Stimulated activated CD4-positive, alpha-beta T cell treated with anti-CD3 and anti-CD28 coated beads, Interleukin-1b, Interleukin-23, amount 100 ng/mL, for 1 hour (primary cell): ENCODE measurements at places on chromosomes 16 and 17.

- DNase-seq: no peak
Measured at GRCh38 chr17:17515934-17516930, 20.0 kb upstream of the RASD1 start.

- no peak for DNase-seq
Measured at GRCh38 chr17:75173526-75173925, 9.2 kb downstream of the SUMO2 start.

GRCh38 chr17:75557852-75558665, 29.5 kb upstream of the MYO15B start:
- no peak for DNase-seq

DNA sequence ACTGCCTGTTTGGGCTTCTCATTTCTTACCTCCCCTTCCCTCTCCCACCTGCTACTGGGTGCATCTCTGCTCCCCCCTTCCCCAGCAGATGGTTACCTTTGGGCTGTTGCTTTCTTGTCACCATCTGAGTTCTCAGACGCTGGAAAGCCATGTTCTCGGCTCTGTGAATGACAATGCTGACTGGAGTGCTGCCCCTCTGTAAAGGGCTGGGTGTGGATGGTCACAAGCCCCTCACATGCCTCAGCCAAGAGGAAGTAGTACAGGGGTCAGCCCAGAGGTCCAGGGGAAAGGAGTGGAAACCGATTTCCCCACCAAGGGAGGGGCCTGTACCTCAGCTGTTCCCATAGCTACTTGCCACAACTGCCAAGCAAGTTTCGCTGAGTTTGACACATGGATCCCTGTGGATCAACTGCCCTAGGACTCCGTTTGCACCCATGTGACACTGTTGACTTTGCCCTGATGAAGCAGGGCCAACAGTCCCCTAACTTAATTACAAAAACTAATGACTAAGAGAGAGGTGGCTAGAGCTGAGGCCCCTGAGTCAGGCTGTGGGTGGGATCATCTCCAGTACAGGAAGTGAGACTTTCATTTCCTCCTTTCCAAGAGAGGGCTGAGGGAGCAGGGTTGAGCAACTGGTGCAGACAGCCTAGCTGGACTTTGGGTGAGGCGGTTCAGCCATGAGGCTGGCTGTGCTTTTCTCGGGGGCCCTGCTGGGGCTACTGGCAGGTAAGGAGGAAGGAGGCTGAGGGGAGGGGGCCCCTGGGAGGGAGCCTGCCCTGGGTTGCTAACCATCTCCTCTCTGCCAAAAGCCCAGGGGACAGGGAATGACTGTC, at the start of gene CD68:
Gene CD68, plus strand, starts transcription at position 638 of the 833 bp plus-strand sequence. Its CDS starts 40 bp downstream, at position 678.
- DNase-seq: no peak

GRCh38 chr17:80877729-80878303, 113.8 kb upstream of the CHMP6 start:
- DNase-seq: no peak

DNA sequence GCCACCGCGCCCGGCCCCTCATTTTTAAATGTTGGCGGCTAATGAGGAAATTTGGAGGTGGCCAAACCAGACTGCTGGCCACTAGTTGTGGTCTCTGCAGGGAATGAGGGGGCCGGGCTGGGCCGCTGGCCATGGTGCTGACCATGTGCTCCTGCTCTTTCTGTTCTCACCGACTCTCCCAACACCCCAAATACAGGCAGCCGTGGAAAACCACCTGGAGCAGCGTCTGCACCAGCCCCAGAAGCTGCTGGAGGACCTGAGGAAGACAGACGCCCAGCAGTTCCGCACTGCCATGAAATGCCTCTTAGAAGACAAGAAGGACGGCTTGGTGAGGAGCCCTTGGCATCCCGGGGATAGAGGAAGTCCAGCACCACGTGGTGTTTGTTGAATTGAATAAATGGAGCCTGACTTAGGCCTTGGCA, 21.3 kb downstream of the OTOA start:
- no peak for DNase-seq

DNA sequence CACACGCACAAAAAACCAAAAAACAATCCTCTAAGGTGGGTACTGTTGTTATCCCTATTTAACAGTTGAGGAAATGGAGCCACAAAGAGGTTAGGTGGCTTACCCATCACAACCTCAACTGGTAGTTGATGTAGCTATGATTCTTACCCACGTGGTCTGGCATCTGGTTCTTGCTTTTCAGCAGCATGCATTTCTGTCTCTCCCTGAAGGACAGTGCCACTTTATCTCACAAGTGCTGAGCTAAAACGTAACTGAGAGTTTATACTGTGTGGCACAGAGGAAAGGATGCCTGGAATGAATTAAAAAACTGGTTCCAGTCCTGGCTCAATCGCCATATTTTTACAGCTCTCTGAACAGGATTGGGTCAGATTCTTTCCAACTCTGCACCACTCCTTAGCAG, 1.9 kb upstream of the CORO6 start:
- no peak for DNase-seq

DNA sequence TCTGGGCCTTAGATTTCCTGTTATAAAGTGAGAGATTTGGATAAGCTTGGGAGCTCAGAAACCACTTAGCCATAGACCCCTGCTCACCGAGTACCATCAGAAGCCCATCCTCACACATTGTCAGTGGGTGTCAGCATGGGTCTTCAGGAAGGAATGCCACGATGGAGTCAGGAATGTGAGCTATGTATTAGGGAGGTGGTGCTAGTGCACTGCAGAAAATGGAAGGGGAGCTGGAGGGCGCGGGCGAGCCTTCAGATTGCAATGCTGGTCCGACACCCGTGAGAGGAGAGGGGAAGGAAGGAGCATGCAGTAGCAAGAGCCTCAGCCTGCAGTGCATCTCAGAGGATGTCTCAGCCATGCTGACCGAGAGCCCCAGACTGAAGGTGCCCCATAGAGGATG, 294.5 kb downstream of the FOXL1 start:
- DNase-seq: no peak

DNA sequence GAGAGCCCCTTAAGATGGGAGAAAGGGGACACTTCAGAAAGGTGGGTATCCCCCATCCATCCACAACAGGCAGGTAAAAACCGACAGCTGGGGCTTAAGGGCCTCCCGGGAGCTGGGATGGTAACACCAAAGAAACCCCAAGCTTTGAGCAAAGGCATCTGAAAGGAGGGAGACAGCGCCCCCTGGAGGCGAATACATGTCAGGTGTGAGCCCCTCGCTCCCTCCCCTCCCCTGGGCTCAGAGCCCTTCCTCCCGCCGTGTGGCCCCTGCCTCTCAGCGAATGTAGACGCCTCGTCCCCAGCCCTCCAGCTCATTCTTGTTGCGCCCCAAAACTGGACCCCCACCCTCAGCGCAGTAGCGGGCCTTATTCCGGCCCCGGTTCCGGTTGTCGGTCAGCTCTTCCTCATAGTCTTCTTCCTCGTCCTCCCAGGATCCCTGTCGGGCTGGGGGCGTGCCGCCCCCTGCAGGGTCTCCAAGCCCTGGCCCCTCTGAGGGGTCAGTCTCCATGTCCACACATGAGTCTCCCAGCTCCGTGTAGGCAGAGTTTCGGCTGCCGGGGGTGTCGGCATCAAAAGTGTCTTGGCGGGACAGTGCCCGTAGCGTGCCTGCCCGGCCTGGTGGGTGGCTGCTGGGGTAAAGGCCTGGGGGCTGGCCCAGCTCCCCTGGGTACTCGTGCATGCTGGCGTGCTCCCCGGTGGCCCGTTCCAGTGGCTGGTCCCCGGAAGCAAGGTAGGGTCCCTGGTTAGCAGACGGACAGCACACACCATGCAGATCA, 9.1 kb upstream of the ARL5C start:
- DNase-seq: peak; percentile 55

DNA sequence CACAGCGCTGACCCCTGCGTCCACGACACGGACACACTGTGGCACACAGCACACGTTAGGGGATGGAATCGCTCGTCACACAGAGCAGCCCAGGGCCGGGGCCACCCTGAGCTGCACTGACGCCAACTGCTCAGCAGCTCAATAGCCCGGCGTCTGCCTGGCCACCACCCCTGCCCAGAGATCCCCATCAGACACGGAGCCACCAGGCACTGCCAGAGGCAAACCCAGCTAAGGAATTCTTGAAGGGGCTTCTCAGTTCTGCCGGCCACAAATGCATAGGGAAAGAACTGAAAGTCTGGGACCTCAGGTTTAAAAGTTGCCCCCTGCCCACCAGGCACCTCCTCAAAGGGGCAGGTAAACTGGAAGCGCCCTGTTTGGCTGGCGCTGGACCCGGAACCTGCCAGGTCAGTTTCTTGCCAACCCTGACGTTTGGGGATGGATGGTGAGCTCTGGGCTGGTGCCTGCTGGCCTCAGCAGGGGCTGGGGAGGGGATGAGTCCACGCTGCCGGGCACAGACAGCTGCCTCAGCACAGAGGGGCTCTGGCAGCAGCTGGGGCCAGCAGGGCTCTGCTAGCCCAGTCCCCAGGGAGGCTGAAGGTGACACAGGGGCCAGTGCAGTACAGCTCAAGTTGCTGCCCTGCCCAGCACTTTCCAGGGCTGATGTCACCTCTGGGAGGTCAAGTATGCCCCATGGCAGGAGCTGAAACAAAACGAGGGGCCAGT, 33.2 kb downstream of the TIMM22 start:
- DNase-seq: no peak

GRCh38 chr17:45581860-45582259, 91.3 kb upstream of the PLEKHM1 start:
- DNase-seq: no peak

GRCh38 chr16:85557971-85558657, 55.0 kb upstream of the GSE1 start:
- DNase-seq: no peak

- no peak for DNase-seq
Measured at GRCh38 chr17:81414756-81415516, 19.7 kb downstream of the BAHCC1 start.

DNA sequence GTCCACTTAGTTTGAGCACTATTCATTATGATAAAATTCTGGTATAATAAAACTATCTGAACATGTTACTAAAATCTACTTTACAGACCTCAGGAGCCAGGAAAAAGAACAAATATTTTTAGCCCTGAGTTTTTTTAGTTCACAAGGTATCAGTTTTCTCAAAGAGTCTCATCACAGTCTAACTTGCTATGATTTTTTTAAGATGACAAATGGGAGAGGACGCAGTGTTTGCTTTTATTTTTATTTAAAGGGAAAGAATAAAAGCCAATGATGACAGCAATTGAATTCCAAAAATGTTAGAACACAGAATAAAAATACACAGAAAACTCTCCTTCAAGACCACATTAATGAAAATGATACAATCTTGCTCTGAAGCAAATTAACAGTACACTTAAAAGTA, 7.4 kb downstream of the MED13 start:
- no peak for DNase-seq

DNA sequence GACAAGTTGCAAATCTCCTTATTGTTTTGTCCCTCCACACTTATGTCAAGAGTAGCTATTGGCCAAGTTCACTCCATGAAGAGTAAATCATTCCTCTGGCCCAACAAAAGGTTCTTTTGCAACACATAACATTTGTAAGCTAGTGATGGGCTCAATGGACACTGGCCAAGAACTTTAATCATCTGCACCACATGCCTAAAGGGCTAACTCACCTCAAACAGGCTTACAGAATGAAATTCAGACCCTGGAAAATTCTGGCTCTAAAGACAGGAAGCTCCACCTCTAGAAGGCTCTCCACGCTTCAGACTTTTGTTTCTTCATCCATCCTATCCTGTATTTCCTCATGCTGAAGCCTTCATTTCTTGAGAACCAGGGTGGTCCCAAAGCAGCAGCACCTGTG, 10.9 kb upstream of the ANKFN1 start:
- DNase-seq: no peak

- DNase-seq: no peak
Measured at GRCh38 chr16:49556249-49556605, 182.6 kb downstream of the C16orf78 start.

DNA sequence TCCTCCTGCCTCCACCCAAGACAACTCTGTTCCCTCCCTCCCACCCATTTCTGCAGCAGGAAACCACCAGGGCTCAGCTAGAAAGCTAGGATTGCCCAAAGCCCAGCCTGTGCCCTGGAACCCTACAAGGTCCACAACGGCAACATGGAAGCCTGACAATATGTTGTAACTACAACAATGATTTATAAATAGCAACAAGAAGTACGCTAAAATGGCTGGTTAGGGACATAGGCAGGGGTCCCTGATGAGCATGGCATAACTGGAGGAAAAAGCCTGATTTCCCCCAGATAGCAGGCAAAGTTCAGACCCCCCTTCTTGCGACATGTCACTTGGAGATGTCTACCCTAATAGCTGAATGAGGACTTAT, 6.6 kb downstream of the ST3GAL2 start:
- DNase-seq: no peak

- DNase-seq: no peak
Measured at GRCh38 chr16:86901483-86901882, 323.1 kb downstream of the FOXL1 start.

GRCh38 chr16:75294773-75295459, 43.5 kb upstream of the BCAR1 start:
- DNase-seq: no peak

DNA sequence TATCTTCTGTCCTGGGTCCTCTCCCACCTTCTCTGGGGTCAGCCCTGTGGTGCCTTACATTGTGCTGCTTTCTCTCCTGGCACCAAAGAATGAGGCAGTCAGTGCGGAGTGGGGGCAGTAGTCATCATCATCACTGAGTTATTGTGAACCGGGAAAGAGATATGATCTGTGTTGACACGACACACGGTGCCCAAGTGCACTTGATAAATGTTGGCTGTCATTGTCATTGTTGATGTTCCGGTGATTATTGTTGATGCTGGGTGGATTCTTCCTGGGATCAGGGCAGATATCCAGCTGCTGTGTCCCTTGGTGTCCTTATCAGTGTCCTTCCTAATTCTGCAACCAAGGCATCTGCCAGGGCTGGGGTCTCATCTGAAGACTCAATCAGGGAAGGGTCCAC, 121.7 kb downstream of the ABCC6 start:
- no peak for DNase-seq

DNA sequence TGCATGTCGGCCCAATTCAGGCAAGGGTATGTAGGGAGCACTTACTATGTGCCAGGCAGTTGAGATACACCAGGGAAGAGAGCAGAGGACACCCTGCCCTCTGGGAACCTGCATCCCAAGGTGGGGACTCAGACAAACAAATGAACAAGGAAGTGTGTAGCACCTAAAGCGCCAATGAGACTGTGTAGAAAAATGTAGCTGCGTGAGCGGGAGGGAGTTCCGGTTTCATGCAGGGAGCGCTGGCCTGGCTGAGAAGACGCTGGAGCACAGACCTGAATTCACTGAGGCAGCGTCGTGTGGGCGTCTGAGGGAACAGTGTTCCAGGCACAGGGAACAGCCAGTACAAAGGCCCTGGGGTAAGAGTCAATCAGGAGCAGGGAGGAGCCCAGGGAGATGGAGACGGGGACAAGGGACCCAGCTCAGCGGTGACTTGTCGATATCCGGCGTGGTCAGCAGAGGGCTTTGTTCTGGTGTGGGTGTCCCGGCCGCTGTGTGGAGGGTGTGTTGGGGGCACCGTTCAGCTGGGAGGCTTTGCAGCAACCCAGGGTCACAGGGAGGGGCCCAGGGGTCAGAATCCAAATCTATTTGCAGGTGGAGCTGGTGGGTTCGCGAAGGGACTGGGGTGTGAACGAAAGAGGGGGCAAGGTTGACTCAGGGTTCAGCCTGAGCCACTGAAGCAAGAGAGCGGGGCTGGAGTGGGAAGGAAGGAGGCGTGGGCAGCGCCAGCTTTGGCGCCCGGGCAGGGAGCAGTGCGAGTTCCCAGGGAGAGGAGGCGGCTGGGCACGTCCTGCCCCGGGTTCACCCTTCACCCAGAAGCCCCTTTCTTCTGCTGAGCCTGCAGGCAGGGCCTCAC, 17.8 kb upstream of the OSGIN1 start:
- DNase-seq: no peak
